ENCODE measurements at places on chromosomes 6 and 20. TPM values are rescaled to one million over a fixed set of nuclear protein-coding genes. Genes with fewer than 3 reads are reported as not detected.

DNA sequence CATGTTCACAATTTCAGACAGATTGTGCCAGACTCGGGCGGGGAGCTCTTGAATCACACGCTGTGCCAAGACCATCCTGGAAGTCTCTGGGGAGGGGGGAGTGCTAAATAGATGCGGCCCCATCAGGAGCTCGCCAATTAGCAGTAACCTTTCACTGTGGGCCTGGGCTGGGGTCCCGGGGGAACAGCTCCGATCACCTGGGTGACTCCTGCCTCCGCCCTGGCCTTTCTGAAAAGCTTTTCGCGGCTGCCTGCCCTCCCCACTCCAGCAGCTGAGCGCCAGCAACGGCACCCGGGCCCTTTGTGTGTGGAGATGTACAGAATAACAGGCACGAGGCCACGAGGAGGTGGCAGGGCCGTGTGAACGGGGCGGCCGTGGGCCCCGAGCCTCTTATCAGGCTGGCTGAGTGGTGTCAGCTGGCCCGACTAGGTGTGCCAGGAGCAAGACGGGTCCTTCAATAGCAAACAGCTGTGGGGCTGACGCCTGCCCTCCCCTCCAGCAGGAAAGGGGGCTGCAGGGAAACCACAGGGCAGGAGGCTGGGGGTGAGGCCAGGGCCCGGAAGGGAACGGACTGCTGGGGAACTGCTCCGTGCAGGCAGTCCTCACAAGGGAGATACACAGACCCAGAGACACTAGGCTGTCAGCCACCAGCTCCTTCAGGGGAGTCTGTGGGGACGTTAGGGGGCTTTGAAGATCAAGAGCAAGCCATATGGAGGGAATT lies 56.8 kb downstream of the NOL4L start:
- H3K27me3 ChIP-seq, result peaks cover 58% of the 10 kb centered on the region
- DNase-seq, result no peak
- H3K27ac ChIP-seq, result no peak overlapping the region
- no peaks in the 10 kb centered on the region for H3K36me3 ChIP-seq
- H3K4me1 ChIP-seq, result peaks cover 9% of the 10 kb centered on the region

GRCh38 chr6:378958-379409 lies 12.6 kb upstream of the IRF4 start:
- H3K36me3 ChIP-seq, result peaks cover 2% of the 10 kb centered on the region
- no peaks in the 10 kb centered on the region for H3K4me1 ChIP-seq
- peaks cover 42% of the 10 kb centered on the region for H3K27me3 ChIP-seq
- no peak overlapping the region for H3K27ac ChIP-seq

DNA sequence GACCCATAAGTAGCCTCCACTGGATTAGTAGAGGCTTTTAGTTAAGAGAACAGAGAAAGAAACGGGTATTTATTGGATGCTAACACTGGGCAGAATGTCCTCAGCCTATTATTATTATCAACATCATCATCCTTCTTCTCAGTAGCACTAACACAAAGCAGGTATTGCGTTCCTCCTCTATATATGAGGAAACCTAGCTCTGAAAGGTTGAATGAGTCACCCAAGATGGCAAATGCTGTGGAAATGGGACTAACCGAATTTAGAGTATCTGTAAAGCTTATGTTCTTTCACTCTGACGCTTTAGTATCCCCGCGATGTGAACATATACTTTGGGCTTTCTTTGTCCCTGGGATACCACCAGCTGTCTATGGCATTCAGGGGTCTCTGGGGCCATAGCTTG lies 77.0 kb downstream of the ADTRP start:
- no peaks in the 10 kb centered on the region for H3K36me3 ChIP-seq
- no peak overlapping the region for H3K27ac ChIP-seq
- H3K4me1 ChIP-seq, result peaks cover 2% of the 10 kb centered on the region
- no peak overlapping the region for H3K4me3 ChIP-seq
- DNase-seq, result no peak
- H3K27me3 ChIP-seq, result peaks cover 3% of the 10 kb centered on the region

GRCh38 chr20:31560746-31561598 lies 44.1 kb upstream of the ID1 start:
- no peak overlapping the region for H3K27ac ChIP-seq
- H3K4me1 ChIP-seq, result peaks cover 10% of the 10 kb centered on the region
- peaks cover 35% of the 10 kb centered on the region for H3K36me3 ChIP-seq
- H3K4me3 ChIP-seq, result no peak overlapping the region
- H3K27me3 ChIP-seq, result no peaks in the 10 kb centered on the region

- no peak overlapping the region for H3K4me3 ChIP-seq
- DNase-seq, result no peak
- H3K36me3 ChIP-seq, result no peaks in the 10 kb centered on the region
- H3K4me1 ChIP-seq, result peaks cover 16% of the 10 kb centered on the region
- peaks cover 5% of the 10 kb centered on the region for H3K27me3 ChIP-seq
Observed at GRCh38 chr20:53875452-53875851, 194.9 kb downstream of the BCAS1 start.

GRCh38 chr20:58145506-58146080 lies 82.9 kb downstream of the ANKRD60 start:
- H3K27me3 ChIP-seq, result peaks cover 35% of the 10 kb centered on the region
- H3K4me3 ChIP-seq, result no peak overlapping the region
- H3K36me3 ChIP-seq, result no peaks in the 10 kb centered on the region

DNA sequence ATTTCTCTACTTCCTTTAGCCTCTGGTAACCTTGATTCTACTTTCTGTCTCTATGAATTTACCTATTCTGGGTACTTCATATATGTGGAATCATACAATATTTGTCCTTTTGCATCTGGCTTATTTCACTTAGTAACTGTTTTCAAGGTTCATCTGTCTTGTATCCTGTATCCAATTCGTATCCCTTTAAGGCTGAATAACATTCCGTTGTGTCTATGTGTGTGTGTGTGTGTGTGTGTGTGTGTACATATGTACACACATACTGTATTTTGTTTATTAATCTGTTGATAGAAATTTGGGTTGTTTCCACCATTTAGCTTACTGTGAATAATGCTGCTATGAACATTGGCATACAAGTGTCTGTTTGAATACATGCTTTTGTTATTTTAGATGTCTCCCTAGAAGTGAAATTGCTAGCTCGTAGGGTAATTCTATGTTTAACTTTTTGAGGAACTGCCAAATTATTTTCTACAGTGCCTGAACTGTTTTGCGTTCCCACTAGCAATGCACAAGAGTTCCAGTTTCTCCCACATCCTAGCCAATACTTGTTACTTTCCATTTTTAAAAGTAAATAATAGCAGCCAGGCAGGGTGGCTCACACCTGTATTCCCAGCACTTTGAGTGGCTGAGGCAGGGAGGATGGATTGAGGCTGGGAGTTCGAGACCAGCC lies 17.7 kb downstream of the SENP6 start:
- no peak overlapping the region for H3K4me3 ChIP-seq
- no peak for DNase-seq
- H3K27me3 ChIP-seq, result no peaks in the 10 kb centered on the region
- H3K36me3 ChIP-seq, result peaks cover 23% of the 10 kb centered on the region
- H3K27ac ChIP-seq, result peak overlapping the region; percentile 17

- peak overlapping the region; percentile 87 for H3K4me3 ChIP-seq
- H3K27me3 ChIP-seq, result no peaks in the 10 kb centered on the region
- peaks cover 26% of the 10 kb centered on the region for H3K4me1 ChIP-seq
- H3K36me3 ChIP-seq, result peaks cover 7% of the 10 kb centered on the region
Observed at GRCh38 chr6:118893064-118893806, 717 bp upstream of the ASF1A start.

GRCh38 chr20:50475681-50476292 lies 34.4 kb upstream of the PTPN1 start:
- no peak overlapping the region for H3K27ac ChIP-seq
- peaks cover 3% of the 10 kb centered on the region for H3K27me3 ChIP-seq
- DNase-seq, result no peak
- no peak overlapping the region for H3K4me3 ChIP-seq

- H3K27ac ChIP-seq, result no peak overlapping the region
- H3K4me1 ChIP-seq, result peaks cover 8% of the 10 kb centered on the region
- no peaks in the 10 kb centered on the region for H3K36me3 ChIP-seq
- H3K4me3 ChIP-seq, result no peak overlapping the region
- no peak for DNase-seq
- peaks cover 64% of the 10 kb centered on the region for H3K27me3 ChIP-seq
Observed at GRCh38 chr6:28203201-28203600, 21.9 kb upstream of the ZSCAN9 start.

- H3K27me3 ChIP-seq, result no peaks in the 10 kb centered on the region
- peak overlapping the region; percentile 90 for H3K4me3 ChIP-seq
- H3K4me1 ChIP-seq, result peaks cover 27% of the 10 kb centered on the region
- peak; percentile 37 for DNase-seq
- H3K27ac ChIP-seq, result peak overlapping the region; percentile 98
- peaks cover 12% of the 10 kb centered on the region for H3K36me3 ChIP-seq
Observed at GRCh38 chr6:159727717-159728445, 575 bp downstream of the WTAP start.

DNA sequence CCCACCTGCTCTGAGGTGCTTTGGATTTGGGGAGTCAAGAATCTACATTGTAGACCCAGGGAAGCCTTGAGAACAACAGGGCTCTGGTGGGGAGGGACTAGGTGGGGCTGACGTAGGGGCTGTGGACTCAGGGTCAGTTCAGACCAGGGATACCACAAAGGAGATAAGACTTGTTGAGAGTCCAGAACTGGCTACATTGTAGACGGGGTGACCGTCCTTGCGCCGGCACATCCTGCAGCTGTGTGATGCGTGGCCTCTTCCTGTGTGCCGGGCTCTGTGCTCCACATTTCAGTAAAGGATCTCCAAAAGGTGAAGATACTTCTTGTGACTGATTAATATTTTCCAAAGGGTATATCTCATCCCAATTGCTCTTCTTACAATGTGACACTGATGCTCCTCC lies 9.8 kb upstream of the TLDC2 start:
- H3K4me1 ChIP-seq, result peaks cover 12% of the 10 kb centered on the region
- H3K27me3 ChIP-seq, result no peaks in the 10 kb centered on the region
- no peak overlapping the region for H3K4me3 ChIP-seq
- no peak overlapping the region for H3K27ac ChIP-seq
- no peaks in the 10 kb centered on the region for H3K36me3 ChIP-seq

- no peak overlapping the region for H3K27ac ChIP-seq
- H3K4me1 ChIP-seq, result peaks cover 22% of the 10 kb centered on the region
- H3K4me3 ChIP-seq, result no peak overlapping the region
- no peaks in the 10 kb centered on the region for H3K36me3 ChIP-seq
Observed at GRCh38 chr6:168385037-168385759, 55.8 kb upstream of the SMOC2 start.

GRCh38 chr6:13407709-13408695 lies 79.4 kb downstream of the GFOD1 start:
- H3K27ac ChIP-seq, result no peak overlapping the region
- H3K4me1 ChIP-seq, result peaks cover 7% of the 10 kb centered on the region
- no peak for DNase-seq
- H3K27me3 ChIP-seq, result peaks cover 2% of the 10 kb centered on the region
- no peak overlapping the region for H3K4me3 ChIP-seq

DNA sequence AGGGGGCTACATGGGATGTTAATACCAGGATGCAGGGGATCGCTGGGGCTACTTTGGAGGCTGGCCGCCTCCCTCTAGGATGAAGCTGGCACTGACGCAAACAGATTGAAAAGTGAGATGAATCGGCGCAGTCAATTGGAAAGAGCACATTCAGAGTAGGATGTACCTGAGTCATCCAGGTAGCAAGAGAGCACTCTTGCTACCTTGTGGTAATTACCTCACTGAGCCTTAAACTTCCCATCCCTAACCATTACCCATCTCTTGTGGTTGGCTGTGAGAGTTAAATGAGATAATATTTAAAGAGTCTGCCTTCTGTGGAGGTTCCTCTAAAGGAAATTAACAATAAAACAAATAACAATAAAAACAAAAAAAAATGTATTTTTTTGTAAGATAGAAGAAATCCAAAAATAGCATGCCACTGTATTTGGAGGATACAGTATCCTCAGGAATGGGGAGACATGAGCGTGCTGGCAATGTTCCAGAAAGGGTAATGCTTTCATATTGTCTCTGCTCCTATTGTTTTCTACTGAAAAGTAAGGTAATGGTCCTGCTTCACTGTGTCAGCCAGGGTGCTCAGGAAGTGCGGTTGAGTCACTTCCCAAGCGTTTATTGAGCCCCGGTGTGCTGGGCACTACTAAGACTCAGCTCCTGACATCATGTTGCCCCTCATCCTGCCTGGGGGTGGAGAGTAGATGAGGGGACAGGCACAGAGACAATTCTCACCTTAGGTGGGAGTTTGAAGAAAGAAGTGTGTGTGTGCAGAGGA lies 301.1 kb downstream of the EYA4 start:
- H3K27ac ChIP-seq, result no peak overlapping the region
- peaks cover 3% of the 10 kb centered on the region for H3K27me3 ChIP-seq
- no peak overlapping the region for H3K4me3 ChIP-seq

DNA sequence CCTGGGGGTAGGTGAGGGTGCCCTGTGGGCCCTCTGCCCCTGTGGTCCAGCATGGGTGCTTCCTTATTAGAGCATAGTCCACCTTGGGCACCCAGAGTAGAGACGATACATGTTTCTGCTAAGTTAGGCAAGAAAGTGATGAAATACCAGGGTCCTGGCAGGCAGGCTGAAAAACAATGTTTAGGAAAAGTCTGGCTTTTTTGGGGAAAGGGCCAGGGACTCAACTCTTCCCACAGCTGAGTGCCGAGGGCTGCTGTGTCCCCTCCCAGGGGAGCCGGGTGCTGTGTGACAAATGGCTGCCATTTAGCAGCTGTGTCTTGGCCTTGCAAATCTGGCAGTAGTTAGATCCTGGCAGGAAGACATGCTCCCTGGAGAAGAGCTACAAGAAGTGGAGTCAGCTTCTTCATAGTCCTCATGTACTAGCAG lies 61.5 kb downstream of the RREB1 start:
- DNase-seq, result no peak
- no peaks in the 10 kb centered on the region for H3K36me3 ChIP-seq
- H3K4me3 ChIP-seq, result no peak overlapping the region
- no peaks in the 10 kb centered on the region for H3K27me3 ChIP-seq

GRCh38 chr6:159969921-159970320 lies 1.0 kb downstream of the IGF2R start:
- H3K36me3 ChIP-seq, result no peaks in the 10 kb centered on the region
- peak overlapping the region; percentile 98 for H3K27ac ChIP-seq
- DNase-seq, result peak; percentile 17
- H3K4me3 ChIP-seq, result peak overlapping the region; percentile 91
- peaks cover 41% of the 10 kb centered on the region for H3K4me1 ChIP-seq

DNA sequence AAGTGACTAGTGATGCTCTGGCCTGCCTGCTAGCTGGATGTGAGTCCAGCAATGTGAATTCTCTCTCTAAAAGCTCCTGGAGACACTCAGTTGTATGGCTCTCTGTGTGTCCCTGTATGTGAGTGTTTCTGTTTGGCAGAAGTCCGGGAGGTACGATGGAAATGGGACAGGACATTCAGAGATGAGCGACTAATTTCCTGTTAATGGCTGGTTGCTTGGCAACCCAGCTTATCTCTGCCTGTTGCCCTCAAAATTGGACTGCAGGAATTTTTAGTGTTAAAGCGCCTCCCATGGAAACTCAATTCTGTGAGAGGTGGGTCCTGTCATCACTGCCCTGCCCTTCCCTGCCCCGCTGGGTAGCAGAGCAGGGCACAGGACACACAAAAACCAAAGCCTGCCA lies 136.8 kb upstream of the LRFN2 start:
- peaks cover 38% of the 10 kb centered on the region for H3K27me3 ChIP-seq
- H3K27ac ChIP-seq, result no peak overlapping the region
- peaks cover 19% of the 10 kb centered on the region for H3K4me1 ChIP-seq
- H3K4me3 ChIP-seq, result no peak overlapping the region
- H3K36me3 ChIP-seq, result no peaks in the 10 kb centered on the region

- H3K27me3 ChIP-seq, result no peaks in the 10 kb centered on the region
- DNase-seq, result no peak
- H3K36me3 ChIP-seq, result no peaks in the 10 kb centered on the region
- peak overlapping the region; percentile 68 for H3K27ac ChIP-seq
- peaks cover 24% of the 10 kb centered on the region for H3K4me1 ChIP-seq
Observed at GRCh38 chr6:163298079-163298830, 116.3 kb upstream of the QKI start.

ADGRB3 gene
- 1.8 TPM for total RNA-seq

GJA10 gene
- not detected for total RNA-seq

NOTCH4 gene
- total RNA-seq, result 4.7 TPM

C20orf204 gene
- total RNA-seq, result 3.3 TPM

SMPDL3A gene
- total RNA-seq, result 11.0 TPM

SLC52A3 gene
- 0.38 TPM for total RNA-seq

GPLD1 gene
- total RNA-seq, result 7.4 TPM

ZNF292 gene
- total RNA-seq, result 67.9 TPM

ESR1 gene
- total RNA-seq, result not detected

CD24 gene
- 1,533 TPM for total RNA-seq

Data from progenitor cell of endocrine pancreas (in vitro differentiated cells).